AG08395 (cell line): ENCODE measurements at places on chromosomes 4 and X.
A peak's percentile ranks its signal among the peaks of the same experiment; 100 is the strongest.

DNA sequence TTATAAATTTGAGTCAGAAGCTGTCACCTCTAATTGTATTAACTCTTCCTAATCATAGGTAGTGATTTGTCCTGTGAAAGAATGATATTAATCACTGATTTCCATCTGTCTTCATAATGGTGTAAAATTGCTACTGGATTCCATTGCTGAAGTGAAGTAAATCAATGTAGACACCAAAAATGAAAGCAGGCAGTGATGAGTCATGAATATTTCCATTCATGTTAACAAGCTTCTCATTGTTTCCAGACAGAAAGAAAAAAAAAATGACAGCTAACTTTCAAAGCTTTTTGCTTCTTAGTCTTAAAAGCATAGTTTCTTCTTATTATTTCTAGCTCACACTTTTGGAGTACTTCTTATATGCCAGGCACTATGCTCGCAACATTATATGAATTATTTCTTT is 21.5 kb downstream of the FAM114A1 start:
- DNase-seq = peak; percentile 81

DNA sequence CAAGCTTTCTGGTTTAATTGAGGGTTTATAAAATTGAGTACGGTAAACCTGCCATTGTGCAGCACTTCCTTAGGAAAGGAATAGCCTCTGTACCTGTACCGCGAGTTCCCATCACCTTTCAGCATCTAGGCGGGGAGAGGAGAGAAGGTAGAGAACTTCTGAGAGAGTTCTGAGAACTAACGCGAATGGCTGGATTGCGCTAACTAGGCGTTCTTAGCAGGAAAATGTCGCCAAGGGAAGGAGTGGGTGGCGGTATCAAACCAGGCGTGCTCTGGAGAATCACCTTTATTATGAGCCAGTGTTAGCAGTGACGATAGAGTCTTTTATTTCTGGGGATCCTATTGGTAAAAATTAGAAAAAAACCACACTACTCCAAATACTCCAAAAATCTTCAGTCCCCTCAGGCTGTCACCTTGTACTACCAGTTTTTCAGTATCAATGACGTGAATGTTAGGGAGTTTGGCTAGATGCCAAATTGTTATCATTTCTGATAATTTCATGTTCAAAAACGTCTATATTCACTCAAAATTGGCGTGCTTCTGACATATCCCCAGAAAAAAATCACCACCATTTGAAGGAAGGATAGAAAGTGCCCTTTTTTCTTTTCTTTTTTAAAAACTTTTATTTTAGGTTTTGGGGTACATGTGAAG is 1.4 kb downstream of the UGT8 start:
- no peak for DNase-seq

DNA sequence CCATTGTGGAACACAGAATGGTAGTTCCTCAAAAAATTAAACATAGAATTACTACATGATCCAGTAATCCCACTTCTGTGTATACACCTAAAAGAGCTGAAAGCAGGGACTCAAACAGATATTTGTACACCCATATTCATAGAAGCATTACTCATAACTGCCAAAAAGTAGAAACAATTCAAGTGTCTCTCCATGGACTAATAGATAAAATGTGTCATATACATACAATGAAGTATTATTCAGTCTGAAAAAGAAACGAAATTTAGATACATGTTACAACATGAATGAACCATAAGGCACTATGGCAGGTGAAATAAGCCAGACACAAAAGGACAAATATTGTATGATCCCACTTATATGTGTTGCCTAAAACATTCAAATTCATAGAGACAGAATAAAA is 145.1 kb downstream of the ANTXR2 start:
- DNase-seq = no peak

- peak; percentile 22 for DNase-seq
Measured at GRCh38 chr4:41569961-41570360, 32.0 kb downstream of the LIMCH1 start.

DNA sequence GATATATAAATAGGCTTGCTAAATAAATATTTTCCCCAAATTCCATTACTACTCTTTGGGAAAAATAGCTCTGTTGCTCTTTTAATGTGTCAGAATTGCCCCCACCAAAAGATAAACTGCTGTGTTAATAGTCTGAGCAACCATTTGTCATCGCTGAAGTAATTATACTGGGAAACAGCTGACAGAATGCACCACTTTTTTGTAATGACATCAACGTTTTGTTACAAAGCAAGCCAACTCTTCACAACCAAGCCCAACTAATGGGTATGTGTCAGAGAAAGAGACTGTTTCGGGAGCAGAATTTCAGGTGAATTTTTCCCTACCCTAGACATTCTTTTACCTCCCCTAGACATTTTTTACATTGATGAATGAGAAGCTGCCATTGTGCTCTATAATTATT is 405.0 kb upstream of the MAGEB18 start:
- no peak for DNase-seq

- no peak for DNase-seq
Measured at GRCh38 chr4:21728304-21728703, 220.3 kb downstream of the KCNIP4 start.

GRCh38 chrX:84475101-84475500 is 27.2 kb downstream of the HDX start:
- no peak for DNase-seq

DNA sequence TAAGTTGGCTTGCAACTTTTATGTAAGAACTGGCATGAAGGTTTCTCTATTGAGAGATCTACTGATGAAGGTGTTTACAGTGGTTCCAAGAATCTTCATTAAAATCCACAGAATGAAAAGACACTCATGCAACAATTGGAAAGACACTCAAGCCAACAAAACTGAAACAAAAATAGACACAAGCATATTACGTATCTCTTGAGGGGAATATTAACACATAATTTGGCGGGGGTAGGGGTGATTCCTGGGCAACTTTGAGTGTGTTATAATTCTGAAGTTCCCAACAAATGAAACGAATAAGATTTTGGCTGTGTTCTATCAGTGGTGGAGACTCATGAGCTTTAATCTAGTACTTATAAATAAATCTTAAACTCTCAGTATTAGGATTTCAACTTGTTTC is 75.1 kb downstream of the SPATA18 start:
- no peak for DNase-seq

GRCh38 chr4:88033309-88033708 is 25.9 kb downstream of the PKD2 start:
- DNase-seq = peak; percentile 58

DNA sequence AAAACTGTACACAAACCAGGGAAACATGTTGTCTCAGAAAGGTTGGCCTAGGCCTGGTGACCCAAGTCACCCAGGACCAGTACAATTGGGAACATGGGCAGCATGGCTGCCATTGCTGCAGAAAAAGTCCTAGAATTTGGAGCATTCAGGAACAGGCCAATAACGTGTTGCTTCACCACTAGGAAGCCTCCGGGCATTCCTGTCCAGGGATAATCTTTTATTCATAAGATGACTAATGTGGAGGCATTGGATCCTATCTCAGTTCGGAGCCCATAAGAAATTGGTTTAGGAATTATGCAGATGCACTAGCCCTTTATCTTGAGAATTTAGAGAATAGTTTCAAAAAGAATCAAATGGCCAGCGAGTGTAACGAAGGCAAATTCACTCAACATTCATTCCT is 242.8 kb upstream of the NDST4 start:
- no peak for DNase-seq

GRCh38 chr4:8534129-8534528 is 46.1 kb upstream of the GPR78 start:
- DNase-seq = no peak

DNA sequence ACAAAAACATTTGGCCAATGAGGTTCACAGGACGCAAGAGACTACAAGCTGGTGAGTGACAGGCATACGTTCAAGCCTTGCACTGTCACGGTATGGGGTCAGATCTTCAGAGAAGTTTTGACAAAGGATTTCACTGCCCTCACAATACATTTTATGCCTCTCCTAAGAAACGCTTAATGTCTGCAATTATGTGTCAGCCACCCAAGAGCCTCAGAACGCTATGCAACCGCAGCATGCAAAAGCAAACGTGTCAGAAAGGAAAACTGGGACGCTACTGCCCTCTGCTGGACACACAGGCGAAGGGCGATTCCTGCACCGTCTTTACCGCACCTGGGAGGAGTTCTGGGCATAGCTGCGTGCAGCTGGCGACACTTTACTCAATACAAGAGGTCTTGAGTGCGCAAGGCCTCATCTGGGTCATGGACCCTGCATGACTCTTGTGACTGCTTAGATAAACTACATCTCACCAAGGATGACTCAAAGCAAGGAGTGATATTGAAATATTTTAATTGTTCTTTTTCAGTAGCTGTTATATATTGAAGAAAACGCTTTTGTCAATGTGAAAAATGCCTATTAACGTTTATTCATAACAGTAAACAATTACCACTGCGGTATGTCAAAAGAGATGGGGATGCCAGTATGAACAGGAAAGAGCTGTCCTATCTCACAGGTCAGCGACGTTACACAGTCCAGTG is 147.6 kb upstream of the FRG1 start:
- DNase-seq = peak; percentile 55

GRCh38 chrX:145823132-145823531 is 5.5 kb downstream of the SLITRK2 start:
- DNase-seq = no peak

GRCh38 chrX:135112096-135112729 is 8.1 kb downstream of the ETDB start:
- peak; percentile 48 for DNase-seq

- DNase-seq = peak; percentile 10
Measured at GRCh38 chrX:106862972-106863688, 40.0 kb downstream of the RIPPLY1 start.

DNA sequence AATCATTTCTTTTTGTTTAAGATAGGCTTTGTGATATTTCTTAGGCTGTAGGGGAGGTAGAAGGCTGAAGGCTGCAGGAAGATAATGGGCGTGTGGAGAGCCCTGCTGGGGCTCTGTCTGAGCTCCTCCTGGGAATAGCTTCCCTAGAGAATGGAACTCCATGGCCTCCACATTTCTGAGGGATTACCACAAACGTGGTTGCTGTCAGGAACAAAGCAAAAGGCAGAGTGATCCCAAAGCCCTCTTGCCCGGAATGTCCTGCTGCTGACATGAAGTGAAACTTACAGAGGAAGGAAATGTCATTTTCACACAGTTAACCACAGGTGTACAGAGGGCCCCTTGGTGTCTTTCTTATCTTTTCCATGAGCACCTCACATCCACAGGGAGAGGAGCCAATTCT is 89.3 kb downstream of the DDIT4L start:
- no peak for DNase-seq
